A549 treated with Mapracorat at 1 μM for 4 hours (cell line): ENCODE measurements at places on chromosomes 13 and 19. TPM values are rescaled to one million over a fixed set of nuclear protein-coding genes. Genes with fewer than 3 reads are reported as not detected.

The MYH14 gene
- 4.5 to 7.3 TPM (median 6.8 TPM) in 5 replicates for total RNA-seq

The FAM83E gene
- 0.14 to 0.42 TPM (median 0.22 TPM) in 5 replicates for total RNA-seq

The PLPPR3 gene
- 1.9 to 5.5 TPM (median 4.8 TPM) in 5 replicates for total RNA-seq

The SYNGR4 gene
- 2.1 to 4.6 TPM (median 2.9 TPM) in 5 replicates for total RNA-seq

The JOSD2 gene
- 54.0 to 88.6 TPM (median 84.1 TPM) in 5 replicates for total RNA-seq

The LRRC63 gene
- total RNA-seq: 0.07 TPM in 1 of 5 replicates, not detected in the others

The DIAPH3 gene
- total RNA-seq: 6.5 to 8.8 TPM (median 8.1 TPM) in 5 replicates
